Activated gamma-delta T cell treated with anti-CD3 and anti-CD28 coated beads, Interleukin-2, amount 50 U/mL, for 16 hours (primary cell): ENCODE measurements at places on chromosomes 2 and 18.

- DNase-seq, result no peak
Observed at GRCh38 chr2:241933179-241933911, 63.8 kb downstream of the RTP5 start.

DNA sequence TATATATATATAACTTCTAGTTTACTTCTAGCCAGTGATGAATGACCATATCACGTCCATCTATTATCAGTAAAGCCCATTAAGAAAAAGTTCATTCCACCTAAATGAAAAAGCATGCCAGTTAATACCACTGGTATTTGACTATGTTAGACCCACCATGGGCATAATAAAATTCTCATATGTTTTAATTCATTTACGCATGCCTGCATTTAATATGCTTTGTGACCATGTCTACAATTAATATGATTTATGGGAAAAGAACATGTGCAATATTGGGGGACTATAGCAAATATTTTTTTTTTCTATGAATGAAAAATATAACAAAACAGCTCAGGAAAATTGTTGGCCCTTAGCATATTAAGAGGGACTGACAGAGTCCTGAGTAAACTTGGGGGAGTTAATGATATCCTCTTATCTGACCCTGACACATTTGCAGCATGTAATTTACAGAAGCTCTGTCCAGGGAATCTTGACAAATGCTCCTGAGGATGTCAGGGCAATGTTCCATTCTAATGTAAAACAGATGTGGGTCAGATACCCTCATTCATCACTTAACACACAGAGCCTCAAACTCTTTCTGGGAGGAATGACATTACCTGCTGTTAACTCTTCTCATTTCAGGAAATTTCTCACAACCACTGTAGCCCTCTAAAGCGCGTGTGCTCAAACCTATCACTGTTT lies 90.6 kb downstream of the PAX3 start:
- DNase-seq, result no peak

- DNase-seq, result no peak
Observed at GRCh38 chr2:237737196-237737865, 61.2 kb upstream of the RBM44 start.

DNA sequence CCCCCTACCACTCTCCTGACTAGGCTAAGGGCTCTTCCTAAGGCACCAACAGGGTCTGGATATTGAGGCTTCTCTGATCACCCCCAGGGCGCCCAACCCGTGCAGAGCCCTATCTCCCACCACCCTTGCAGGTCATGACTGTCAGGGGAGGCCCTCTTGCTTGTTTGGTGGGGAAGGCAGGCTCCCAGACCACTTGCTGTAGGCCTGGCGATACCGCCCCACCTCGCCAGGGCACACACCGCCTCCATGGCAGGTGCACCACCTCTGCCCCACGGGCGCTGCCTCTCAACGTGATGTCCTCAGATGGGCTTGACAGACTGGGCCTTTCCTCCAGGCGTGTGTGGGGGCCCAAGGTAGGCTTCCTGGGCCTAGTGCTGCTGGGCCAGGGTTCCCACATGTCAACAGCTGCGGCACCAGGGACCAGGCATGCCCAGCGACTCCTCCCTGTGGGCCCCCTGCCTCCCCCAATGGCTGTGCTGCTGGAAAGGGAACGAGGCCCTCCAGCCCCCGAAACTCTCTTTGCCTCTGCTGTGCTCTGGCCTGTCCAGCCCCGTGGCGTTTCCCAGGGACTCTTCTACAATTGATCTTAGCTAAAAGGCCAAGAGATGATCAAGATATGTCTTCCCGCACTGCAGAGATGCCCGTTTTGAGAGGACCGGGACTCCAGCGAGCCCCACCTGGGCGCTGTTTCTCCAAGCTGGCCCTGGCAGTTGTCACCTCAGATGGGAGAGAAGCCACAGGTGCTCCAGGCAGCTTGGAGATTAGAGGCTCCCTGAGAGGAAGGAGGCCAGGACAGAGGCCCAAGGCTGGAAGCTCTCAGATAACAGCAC lies 7.5 kb downstream of the NPPC start:
- no peak for DNase-seq

GRCh38 chr18:12345491-12346239 lies 31.4 kb downstream of the AFG3L2 start:
- no peak for DNase-seq

- DNase-seq, result no peak
Observed at GRCh38 chr18:12066910-12067511, 26.6 kb upstream of the ANKRD62 start.
